ENCODE measurements at places on chromosomes 1 and 21. TPM values are rescaled to one million over a fixed set of nuclear protein-coding genes. Genes with fewer than 3 reads are reported as not detected.

DNA sequence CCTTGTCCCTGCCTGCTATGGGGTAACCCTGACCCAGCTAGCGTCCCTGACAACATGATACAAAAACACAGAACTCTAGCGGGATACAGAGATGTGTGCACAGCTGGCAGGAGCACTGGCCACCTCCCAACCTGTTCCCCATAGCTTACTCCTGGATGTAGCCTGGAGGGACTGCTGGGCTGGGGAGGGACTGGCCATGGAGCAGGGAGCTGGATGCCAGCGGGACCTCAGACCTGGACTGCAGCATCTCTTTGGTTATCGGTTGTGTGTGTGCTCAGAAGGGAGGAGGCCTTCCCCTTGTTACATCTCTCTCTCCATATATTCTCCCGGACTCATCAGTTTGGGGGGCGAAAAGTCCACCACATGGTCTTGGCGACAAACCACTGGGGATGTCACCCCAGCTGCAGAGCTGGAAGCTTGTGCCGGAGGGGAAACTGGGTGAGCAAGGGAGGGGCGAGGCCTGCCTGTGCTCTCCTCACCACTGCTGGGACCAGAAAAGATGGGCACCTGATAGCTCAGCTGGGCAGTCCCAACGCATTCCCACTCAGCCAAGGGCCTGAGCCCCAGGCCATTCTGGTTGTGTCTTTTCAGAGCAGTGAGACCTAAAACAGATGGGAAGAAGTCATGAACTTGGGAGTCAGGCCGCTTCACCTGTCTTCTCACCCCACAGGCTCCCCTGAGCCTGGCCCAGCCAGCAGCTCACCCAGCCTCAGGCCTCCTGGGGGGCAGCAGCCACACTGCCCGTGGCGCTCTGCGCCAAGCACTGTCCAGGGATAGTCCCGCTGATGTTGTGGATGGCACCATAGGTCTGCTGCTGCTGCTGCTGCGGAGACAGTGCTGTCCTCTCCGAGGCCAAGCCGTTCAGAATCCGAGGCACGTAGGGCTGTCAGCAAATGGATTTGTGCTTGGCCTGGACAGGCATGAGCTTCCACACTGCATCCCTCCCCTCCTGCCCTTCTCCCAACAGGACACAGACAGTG, 35.6 kb downstream of the TMEM63A start:
- no peak for DNase-seq

GUCA2A gene
- total RNA-seq = not detected

DNA sequence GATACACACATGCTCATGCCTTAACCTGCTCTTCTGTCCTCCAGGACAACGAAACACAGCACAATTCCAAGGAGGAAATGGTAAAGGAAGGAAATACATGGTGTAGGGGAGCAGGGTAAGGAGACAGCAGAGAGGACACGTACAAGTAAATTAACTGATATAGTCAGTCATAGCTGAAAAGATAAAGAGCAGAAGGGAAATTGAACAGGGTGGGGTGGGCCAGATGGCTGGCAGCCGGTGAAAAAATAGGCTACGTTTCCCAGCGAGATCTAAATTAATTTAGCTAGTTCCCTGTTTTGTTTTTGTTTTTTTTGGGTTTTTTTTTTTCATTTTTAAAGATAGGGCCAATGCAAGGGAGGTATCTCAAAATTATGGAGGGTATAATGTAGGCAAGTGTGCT, 109.2 kb downstream of the FAM78B start:
- no peak for DNase-seq

GBP6 gene
- total RNA-seq = 0.07 TPM

C1QA gene
- total RNA-seq = 47.5 TPM

IVL gene
- total RNA-seq = not detected

DNA sequence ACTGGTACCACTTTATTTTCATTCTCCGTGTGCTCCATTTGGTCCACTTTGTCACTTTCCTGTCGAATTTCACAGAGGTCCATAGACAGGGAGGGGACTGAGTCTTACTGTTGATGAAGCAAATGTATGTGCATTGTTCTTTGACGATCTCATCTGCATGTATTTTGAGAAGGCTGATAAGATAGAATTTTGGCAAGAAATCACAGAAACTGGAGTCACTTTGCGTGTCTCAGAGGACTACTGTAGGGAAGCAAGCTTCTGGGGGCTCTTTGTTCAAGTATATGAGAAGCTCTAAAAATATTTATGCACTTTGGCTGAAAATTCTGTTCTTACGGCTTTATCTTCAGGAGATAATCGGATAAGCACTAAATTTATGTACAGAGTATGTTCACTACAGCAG, 78.1 kb downstream of the PCBP3 start:
- DNase-seq = no peak

DNA sequence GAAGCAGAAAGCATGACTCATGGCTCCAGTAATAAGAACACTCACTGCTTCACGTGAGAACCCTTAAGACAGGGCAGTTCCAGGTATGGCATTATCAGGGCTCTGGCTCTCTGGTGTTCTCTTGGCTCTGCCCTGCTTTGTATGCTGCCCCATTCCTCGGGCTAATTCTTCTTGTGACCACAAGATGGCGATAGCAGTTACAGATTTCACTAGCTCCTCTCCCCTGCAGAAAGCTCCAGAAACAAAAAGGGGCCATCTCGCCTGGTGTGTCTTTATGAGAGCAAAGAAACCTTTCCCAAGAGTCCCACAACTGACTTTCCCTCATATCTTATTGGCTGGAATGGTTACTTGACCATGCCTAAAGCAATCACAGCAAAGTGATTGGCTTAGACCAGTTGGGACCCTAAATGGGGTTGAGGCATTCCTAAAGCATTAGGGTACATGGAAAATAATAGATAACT, 60.1 kb downstream of the F3 start:
- DNase-seq = peak; percentile 46

GRCh38 chr1:36733748-36734147, 251.0 kb upstream of the CSF3R start:
- no peak for DNase-seq

DNA sequence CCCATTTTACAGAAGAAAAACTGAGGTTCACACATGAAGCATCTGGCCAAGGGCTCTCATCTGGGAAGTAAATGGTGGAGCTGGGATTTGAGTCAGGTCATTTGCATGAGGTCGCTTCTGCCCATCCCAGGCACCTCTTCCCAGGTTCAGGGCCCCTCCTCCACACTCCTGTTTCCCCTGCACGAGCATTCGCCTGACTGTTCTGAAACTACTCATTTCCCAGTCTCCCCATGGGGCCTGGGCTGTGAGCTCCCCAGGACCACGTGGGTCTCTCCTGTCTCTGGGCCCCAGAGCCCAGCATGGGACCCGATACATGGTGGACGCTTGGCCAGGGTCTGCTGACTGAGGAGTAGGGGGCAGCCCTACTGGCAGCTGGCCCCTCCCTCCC, 360.8 kb downstream of the MATN1 start:
- no peak for DNase-seq

DNA sequence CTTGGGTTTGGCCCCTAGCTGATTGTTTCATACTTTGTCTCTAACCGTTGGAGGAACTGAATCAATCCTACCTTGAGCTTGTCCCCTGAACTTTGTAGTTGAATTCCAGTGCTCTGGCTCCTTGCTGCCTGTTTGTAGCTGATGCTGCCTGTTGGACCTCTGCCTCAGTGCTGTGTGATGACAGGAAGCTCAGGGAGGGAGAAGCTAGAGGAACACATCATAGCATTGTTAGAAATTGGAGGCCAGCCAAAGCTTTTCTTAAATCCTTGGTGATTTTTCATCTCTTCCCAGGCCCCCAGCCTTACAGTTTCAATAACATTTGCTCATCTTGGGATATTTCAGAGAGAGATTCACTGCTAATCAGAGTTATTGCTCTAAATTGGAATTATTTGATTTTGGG, 34.0 kb downstream of the MACF1 start:
- no peak for DNase-seq

ITGB2 gene
- 68.2 TPM for total RNA-seq

GRCh38 chr1:44802306-44803061, 2.3 kb downstream of the PLK3 start:
- peak; percentile 58 for DNase-seq

GRCh38 chr1:51877434-51878307, 856 bp downstream of the NRDC start:
- peak; percentile 57 for DNase-seq

GRCh38 chr1:218765753-218766152, 407.9 kb upstream of the LYPLAL1 start:
- no peak for DNase-seq

ZNF697 gene
- 4.2 TPM for total RNA-seq

GRCh38 chr1:65538664-65539063, 118.2 kb downstream of the LEPR start:
- no peak for DNase-seq

- DNase-seq = no peak
These were observed 6.2 kb upstream of the ERO1B start for GRCh38 chr1:236287757-236288619.

- DNase-seq = no peak
These were observed 102.8 kb upstream of the WNT4 start for GRCh38 chr1:22245726-22246125.

GRCh38 chr1:182725259-182726255, 41.2 kb upstream of the RGS8 start:
- DNase-seq = no peak

PTPRF gene
- total RNA-seq = 92.0 TPM

DNA sequence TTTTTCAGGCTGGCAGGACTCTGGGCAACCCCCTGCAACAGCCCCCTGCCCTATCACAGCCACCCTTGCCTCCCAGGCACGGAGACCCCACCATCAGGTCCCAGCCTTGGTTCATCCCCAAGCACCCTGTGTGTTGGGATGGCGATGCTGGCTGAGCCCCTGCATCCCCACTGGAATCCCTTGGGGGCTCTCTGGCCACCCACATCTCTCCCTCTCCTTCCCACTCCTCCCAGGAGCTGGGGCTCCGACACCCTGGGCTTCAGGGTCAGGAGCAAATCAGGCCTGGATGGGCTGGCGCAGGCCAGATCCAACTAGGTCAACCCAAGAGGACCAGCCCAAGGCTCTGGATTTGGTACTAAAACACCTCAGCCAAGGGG, 25.9 kb downstream of the COL6A1 start:
- no peak for DNase-seq

DNA sequence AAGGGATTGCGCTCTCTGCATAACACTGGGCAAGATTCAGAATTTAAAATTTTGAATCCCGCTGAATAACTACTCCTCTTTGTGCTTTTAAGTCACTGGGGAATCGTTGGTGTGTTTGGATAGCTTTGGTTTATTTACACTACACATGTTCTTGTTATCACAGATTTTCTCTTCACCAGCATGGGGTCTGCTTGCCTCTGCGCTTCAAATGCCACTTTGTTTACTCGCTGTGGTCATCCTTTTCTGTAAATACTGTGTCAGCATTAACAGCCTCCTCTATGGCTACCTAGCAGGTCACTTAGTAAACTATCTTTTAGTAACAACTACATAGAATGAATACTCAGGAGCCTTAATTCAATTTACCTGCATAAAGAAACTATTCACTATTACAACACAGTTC, 14.4 kb upstream of the KCNH1 start:
- no peak for DNase-seq

DNA sequence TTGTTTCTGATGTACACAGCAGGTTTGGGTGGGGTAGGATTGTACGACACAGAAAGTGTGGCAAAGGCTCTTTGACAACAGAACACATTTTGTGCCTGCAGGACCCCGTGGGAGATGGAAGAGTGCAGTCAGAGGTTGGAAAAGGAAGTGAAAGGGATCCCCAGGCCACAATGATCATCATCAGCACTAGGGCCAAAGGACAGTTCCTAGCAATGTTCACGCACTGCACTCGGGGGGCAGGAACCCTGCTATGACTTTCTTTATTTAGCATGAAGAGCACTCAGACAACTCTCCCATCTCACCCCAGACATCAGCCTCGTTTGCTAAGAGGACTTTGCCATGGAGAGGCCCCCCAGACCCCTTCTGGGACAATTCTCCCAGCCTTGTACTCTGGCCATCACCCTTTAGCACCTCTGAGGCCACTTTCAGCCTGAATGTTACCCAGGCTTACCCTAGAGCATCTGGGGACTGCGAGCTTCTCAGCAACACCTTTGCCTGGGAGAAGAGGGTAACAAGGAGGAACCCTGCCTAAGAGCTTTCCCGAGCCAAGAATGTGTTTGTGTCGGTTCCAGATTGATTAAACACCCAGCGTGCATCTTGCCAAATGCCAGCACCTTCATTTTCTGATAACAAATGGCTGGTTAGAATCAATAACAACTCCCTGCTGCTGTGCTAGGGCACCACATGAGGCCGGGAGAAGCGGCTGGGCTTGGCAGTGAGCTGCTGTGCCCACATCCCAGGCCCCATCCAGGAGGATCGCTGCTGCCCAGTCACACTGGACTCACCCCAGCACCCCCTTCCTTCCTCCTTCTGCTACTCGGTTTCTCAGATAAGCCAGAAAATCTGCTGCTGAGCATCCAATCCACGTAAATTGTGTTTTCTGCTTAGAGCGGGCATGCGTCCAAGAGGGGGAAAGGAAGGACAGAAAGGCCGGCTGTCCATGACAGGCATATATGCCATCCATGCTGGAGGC, 633.1 kb downstream of the AJAP1 start:
- no peak for DNase-seq
